ENCODE measurements at places on chromosomes 16 and 17. TPM values are rescaled to one million over a fixed set of nuclear protein-coding genes. Genes with fewer than 3 reads are reported as not detected.

The RRAD gene
- 3.2 TPM for total RNA-seq

DNA sequence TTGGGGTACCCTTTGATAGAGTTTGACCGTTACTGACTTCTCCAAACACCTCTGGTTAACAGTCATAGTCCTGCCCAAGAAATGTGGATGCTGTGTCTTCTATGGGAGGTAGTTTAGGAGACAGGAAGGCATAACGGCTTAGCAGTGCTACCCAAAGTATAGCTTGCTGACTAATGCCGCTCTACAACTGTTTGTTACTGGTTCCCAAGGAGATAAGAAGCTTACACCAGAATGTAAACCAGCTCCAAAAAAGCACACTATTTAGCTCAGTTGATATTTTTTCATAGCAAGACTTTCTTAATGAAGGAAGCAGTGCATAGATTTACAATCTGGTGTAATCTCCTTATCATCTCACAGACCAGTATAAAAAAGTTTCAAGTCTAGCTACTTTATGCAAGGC lies 95.7 kb downstream of the HS3ST3B1 start:
- no peak overlapping the region for H3K27ac ChIP-seq
- H3K36me3 ChIP-seq, result no peaks in the 10 kb centered on the region
- peak; percentile 59 for DNase-seq
- no peaks in the 10 kb centered on the region for H3K27me3 ChIP-seq
- no peak overlapping the region for H3K4me3 ChIP-seq

DNA sequence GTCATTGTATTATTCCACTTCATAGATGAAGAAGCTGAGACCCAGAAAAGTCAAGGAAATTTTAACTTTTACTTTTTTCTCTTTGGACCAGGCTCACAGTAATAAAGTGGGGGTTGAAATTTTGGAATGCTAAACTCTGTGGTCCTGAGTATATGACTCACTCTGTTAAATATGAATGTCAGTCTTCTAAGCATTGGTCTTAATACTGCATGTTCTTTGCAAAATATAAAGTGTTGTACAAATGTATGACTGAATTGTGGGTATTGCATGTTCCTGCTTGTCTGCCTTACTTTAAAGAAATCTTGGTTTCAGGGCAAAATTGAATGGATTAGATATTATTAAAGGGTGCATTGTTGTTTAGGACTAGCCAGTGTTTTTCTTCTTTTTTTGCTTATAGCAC lies 950.8 kb upstream of the GOT2 start:
- H3K4me1 ChIP-seq, result peaks cover 9% of the 10 kb centered on the region
- H3K36me3 ChIP-seq, result no peaks in the 10 kb centered on the region
- H3K27ac ChIP-seq, result no peak overlapping the region
- peak; percentile 37 for DNase-seq

GRCh38 chr17:75753514-75754377 lies 11.2 kb downstream of the GALK1 start:
- peaks cover 13% of the 10 kb centered on the region for H3K4me1 ChIP-seq
- peak overlapping the region; percentile 68 for H3K4me3 ChIP-seq
- peak; percentile 98 for DNase-seq
- no peaks in the 10 kb centered on the region for H3K27me3 ChIP-seq
- no peak overlapping the region for H3K27ac ChIP-seq

DNA sequence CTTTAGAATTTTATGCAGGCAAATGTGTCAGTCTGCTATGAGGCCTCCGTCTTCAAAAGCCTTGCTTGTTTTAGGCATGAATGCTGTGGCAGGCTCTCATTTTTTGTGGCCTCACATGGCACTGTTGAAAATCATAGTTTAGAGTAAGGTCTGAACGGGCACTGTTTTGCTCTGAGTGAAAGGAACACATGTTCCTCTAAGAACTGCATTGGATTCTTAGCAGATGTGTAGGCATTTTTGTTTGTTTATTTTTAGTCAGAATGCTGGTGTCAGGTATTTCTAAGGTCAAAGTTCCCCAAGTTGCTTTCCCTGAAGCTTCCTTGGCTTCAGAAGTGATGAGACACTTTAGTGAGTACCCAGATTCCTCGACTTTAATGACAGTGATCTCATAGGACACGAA lies 173.7 kb downstream of the HS3ST3B1 start:
- peaks cover 4% of the 10 kb centered on the region for H3K4me1 ChIP-seq
- no peaks in the 10 kb centered on the region for H3K36me3 ChIP-seq
- no peak overlapping the region for H3K27ac ChIP-seq
- DNase-seq, result no peak

The YBX2 gene
- under 0.01 TPM for total RNA-seq

DNA sequence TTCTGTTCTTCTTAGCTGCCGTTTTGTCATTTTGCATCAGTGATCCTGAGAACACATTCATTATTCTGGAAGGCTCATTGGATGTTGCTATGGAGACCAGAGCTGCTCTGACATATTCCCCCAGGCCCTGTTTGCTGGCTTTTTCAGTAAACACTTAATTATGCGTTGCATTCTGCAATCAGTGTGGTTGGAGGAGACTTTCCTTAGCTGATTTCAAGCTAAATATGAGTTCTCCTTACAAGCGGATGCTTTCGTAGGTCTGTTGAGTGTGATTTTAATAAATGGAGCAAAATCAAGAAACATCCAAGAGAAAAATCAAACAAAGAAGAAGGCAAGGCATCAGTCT lies 38.2 kb upstream of the NUDT7 start:
- H3K4me3 ChIP-seq, result no peak overlapping the region
- no peak overlapping the region for H3K27ac ChIP-seq
- no peaks in the 10 kb centered on the region for H3K4me1 ChIP-seq
- H3K27me3 ChIP-seq, result no peaks in the 10 kb centered on the region
- no peaks in the 10 kb centered on the region for H3K36me3 ChIP-seq

DNA sequence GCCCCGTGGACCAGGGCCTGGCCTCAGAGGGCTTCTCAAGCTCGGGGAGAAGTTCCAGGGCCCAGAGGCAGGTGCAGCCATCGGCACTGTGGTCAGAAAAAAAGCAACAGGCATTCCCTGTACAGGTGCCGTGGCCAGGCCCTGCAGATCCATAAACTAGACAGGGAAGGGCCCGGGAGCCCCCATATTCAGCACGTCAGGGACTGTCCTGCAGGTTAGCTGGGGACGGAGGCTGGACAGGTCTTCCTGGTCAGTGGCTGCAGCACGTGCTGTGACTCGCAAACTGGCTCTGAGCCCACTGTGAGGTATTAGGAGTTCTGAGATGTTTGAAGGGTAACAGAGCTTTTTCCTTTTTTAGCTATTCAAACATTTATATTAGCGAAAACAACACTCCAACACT lies 15.0 kb upstream of the C16orf95 start:
- no peak overlapping the region for H3K27ac ChIP-seq
- H3K27me3 ChIP-seq, result no peaks in the 10 kb centered on the region
- H3K4me3 ChIP-seq, result no peak overlapping the region
- H3K36me3 ChIP-seq, result peaks cover 52% of the 10 kb centered on the region
- no peaks in the 10 kb centered on the region for H3K4me1 ChIP-seq

The PRR15L gene
- not detected for total RNA-seq

The TSPOAP1 gene
- 3.8 TPM for total RNA-seq

The TMED6 gene
- total RNA-seq, result 0.72 TPM

The UBTF gene
- 51.3 TPM for total RNA-seq

GRCh38 chr17:77572851-77573250 lies 385.7 kb upstream of the TNRC6C start:
- H3K27me3 ChIP-seq, result peaks cover 29% of the 10 kb centered on the region
- H3K4me3 ChIP-seq, result no peak overlapping the region
- H3K4me1 ChIP-seq, result peaks cover 5% of the 10 kb centered on the region
- H3K27ac ChIP-seq, result no peak overlapping the region

GRCh38 chr17:29577385-29578211 lies 9.1 kb downstream of the TP53I13 start:
- H3K4me1 ChIP-seq, result peaks cover 14% of the 10 kb centered on the region
- no peaks in the 10 kb centered on the region for H3K27me3 ChIP-seq
- H3K36me3 ChIP-seq, result peaks cover 49% of the 10 kb centered on the region
- H3K4me3 ChIP-seq, result no peak overlapping the region
- no peak overlapping the region for H3K27ac ChIP-seq

DNA sequence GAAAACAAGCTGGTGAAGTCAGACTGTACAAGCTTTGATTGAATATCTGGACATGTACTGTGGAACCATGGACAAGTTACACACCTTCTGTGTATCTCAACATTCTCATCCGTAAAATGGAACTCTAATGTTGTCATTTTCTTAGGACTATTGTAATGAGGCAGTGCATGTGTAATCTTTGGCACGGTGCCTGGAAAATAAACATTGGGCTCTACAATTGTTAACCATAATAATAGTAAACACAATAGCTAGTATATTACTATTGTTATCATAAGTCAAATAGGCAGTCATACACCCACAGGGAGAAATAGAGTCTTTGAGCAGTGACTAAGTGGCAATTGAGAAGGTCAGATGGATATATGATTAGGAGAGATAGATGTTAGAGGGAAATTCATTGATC lies 39.8 kb upstream of the ANKFN1 start:
- no peaks in the 10 kb centered on the region for H3K36me3 ChIP-seq
- H3K4me1 ChIP-seq, result peaks cover 3% of the 10 kb centered on the region
- H3K27me3 ChIP-seq, result peaks cover 9% of the 10 kb centered on the region
- H3K4me3 ChIP-seq, result no peak overlapping the region
- DNase-seq, result peak; percentile 19
- H3K27ac ChIP-seq, result no peak overlapping the region

- H3K36me3 ChIP-seq, result no peaks in the 10 kb centered on the region
- no peak for DNase-seq
- H3K4me1 ChIP-seq, result no peaks in the 10 kb centered on the region
- H3K4me3 ChIP-seq, result no peak overlapping the region
- H3K27ac ChIP-seq, result no peak overlapping the region
Observed at GRCh38 chr16:75742424-75743047, 16.2 kb upstream of the CPHXL start.

The HS3ST2 gene
- under 0.01 TPM for total RNA-seq

DNA sequence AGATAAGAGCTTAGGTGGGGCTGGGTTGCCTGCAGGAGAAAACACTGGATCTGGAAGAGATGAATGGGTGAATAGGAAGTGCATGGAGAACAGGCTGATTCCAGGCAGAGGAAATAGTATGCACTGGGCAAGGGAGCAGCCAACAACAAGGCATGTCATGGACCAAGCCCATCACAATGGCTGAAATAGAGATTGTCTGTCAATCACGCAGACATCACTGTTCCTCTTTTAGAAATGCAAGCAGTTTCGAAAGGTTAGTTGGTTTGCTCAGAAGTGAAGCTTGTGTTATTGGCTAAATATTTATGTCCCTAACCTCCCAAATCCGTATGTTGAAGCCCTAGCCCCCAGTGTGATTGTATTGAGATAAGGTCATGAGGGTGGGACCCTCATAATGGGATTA lies 621.7 kb upstream of the CDH11 start:
- no peak overlapping the region for H3K27ac ChIP-seq
- H3K4me1 ChIP-seq, result no peaks in the 10 kb centered on the region
- H3K36me3 ChIP-seq, result no peaks in the 10 kb centered on the region
- H3K4me3 ChIP-seq, result no peak overlapping the region

The ACSM5 gene
- 11.9 TPM for total RNA-seq

- H3K27ac ChIP-seq, result no peak overlapping the region
- H3K4me1 ChIP-seq, result no peaks in the 10 kb centered on the region
- H3K4me3 ChIP-seq, result no peak overlapping the region
- no peaks in the 10 kb centered on the region for H3K36me3 ChIP-seq
- no peak for DNase-seq
Observed at GRCh38 chr16:15536843-15537242, 102.5 kb downstream of the BMERB1 start.

GRCh38 chr16:11045441-11045840 lies 101.1 kb downstream of the CLEC16A start:
- H3K4me1 ChIP-seq, result peaks cover 23% of the 10 kb centered on the region
- H3K36me3 ChIP-seq, result peaks cover 22% of the 10 kb centered on the region
- no peak overlapping the region for H3K4me3 ChIP-seq
- DNase-seq, result no peak

GRCh38 chr17:29115961-29116803 lies 64.0 kb downstream of the MYO18A start:
- no peak overlapping the region for H3K4me3 ChIP-seq
- H3K27me3 ChIP-seq, result no peaks in the 10 kb centered on the region
- peak; percentile 97 for DNase-seq
- H3K36me3 ChIP-seq, result peaks cover 14% of the 10 kb centered on the region

The CTRL gene
- 0.59 TPM for total RNA-seq

DNA sequence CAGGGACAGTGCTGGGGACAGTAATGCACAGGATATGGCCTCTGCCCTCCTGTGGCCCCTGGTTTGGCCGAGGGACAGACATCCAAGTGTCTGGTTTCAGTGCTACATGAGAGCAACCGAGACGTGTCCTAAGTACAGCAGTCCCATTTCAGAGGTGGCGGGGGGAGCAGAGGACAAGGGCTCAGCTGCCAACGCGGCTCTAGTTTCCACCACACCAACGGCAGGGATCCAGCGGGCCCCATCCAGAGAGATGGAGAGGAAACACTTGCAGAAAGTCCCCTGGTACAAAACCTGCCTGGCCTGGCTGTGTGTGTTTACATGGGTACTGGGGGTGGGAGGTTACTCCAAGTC lies 125.8 kb upstream of the SMURF2 start:
- no peak for DNase-seq
- H3K27me3 ChIP-seq, result no peaks in the 10 kb centered on the region
- no peak overlapping the region for H3K4me3 ChIP-seq
- no peak overlapping the region for H3K27ac ChIP-seq

- peak; percentile 79 for DNase-seq
- H3K27ac ChIP-seq, result peak overlapping the region; percentile 71
- no peak overlapping the region for H3K4me3 ChIP-seq
- H3K27me3 ChIP-seq, result no peaks in the 10 kb centered on the region
Observed at GRCh38 chr16:85396879-85397871, 215.9 kb upstream of the GSE1 start.

- DNase-seq, result no peak
- no peak overlapping the region for H3K4me3 ChIP-seq
- H3K36me3 ChIP-seq, result no peaks in the 10 kb centered on the region
Observed at GRCh38 chr16:31348579-31348978, 6.4 kb upstream of the ITGAX start.

GRCh38 chr17:12619459-12620199 lies 46.1 kb upstream of the MYOCD start:
- H3K27ac ChIP-seq, result peak overlapping the region; percentile 94
- H3K4me3 ChIP-seq, result no peak overlapping the region
- no peak for DNase-seq
- peaks cover 23% of the 10 kb centered on the region for H3K4me1 ChIP-seq
- no peaks in the 10 kb centered on the region for H3K36me3 ChIP-seq

The SHCBP1 gene
- total RNA-seq, result 1.8 TPM

DNA sequence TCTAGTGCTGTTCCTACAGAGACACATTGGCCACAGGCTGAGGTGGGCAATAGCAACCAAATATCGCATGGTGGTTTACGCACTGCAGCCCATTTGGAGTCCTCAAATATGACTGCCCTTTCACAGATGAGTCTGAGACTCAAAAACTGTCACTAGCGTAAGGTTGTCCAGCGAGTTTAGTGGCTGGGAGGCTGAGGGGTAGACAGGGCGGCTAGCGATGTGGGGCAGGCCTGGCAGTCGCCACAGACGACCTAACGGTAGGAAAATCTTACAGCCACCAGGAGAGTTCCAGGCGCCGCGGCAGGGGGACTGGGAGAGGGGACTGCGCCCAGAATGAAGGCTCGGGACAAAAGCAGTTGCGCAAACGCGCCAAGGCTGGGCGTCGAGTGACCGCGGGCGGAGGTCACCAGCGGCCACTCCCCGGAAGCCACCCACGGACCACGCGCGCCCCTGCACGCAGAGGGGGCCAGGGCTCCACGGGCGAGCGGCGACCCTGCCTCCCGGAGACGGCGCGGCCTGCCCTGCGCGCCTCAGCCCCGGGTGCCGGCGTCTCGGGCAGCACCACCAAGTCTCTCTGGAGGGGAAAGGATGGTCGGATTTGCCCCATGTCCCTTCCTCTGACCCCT lies 699 bp upstream of the MAP1LC3B start:
- H3K27ac ChIP-seq, result peak overlapping the region; percentile 92
- DNase-seq, result peak; percentile 77
- no peaks in the 10 kb centered on the region for H3K27me3 ChIP-seq

Measured in osteoblast (primary cell).